HT-29 (cell line): ENCODE measurements at places on chromosomes 3 and 15. TPM values are rescaled to one million over a fixed set of nuclear protein-coding genes. Genes with fewer than 3 reads are reported as not detected.

MORC1 gene
- total RNA-seq, result not detected in 2 replicates

- no peak for DNase-seq
Measured at GRCh38 chr3:64462203-64462602, 225.6 kb downstream of the ADAMTS9 start.

- no peak for DNase-seq
Measured at GRCh38 chr3:33634262-33634661, 83.8 kb downstream of the CLASP2 start.

DNA sequence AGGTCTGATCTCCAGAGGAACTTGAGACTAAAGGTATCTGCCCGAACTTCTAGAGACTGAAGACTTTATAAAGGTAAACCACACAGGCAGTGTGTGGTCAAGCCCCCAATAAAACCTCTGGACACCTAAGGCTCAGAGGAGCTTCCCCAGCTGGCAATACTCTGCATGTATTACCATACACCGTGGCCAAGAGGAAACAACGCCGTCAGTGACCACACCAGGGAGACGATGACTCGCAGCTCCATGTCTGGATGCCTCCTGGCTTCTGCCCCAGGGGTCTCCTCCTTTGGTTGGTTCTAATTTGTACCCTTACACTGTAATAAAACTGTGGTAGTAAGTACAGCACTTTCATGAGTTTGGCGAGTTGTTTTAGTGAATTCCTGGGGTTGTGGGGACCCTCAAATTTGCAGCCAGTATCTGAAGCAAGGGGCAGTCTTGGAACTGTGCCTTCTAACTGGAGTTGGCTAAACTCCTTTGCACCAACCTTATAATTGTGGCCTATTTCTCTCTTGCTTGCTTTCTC lies 32.1 kb upstream of the BCL2L10 start:
- DNase-seq, result no peak

- no peak for DNase-seq
Measured at GRCh38 chr15:86615411-86615810, 535.7 kb downstream of the AGBL1 start.
